ENCODE measurements at places on chromosomes 11 and 22.

DNA sequence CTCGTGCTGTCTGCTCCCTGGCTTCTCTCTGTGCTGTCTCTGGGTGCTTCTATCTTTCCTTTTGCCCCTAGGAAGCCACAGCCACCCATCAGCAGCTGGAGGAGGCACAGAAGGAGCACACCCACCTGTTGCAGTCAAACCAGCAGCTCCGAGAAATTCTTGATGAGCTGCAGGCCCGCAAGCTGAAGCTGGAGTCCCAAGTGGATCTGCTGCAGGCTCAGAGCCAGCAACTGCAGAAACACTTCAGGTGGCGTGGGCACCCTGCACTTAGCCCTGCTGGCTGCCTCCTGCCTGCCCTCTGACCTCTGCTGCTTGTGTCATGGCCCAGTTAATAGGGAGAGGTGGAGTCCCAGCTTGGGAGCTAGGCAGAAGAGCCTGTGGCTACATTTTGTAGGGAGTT, 67.8 kb downstream of the CEP164 start:
- DNase-seq = no peak

DNA sequence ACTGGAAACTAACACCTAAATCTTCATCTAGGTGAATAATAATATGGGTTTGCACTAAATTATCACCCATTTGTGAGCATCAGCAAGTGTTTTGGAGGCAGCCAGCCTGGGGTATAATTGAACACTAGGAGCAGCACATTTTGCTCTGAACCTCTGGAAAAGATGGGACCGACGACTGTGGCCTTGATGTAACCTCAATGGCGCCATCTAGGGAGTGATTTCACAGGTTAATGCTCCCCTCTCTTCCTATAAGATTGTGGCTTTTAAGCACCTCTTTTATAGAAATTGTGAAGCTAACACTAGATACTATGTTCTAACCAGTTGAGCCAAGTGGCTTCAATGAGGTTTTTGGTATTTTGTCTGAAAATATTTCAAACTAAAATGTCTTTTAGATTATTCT, 203.7 kb downstream of the NELL1 start:
- no peak for DNase-seq

DNA sequence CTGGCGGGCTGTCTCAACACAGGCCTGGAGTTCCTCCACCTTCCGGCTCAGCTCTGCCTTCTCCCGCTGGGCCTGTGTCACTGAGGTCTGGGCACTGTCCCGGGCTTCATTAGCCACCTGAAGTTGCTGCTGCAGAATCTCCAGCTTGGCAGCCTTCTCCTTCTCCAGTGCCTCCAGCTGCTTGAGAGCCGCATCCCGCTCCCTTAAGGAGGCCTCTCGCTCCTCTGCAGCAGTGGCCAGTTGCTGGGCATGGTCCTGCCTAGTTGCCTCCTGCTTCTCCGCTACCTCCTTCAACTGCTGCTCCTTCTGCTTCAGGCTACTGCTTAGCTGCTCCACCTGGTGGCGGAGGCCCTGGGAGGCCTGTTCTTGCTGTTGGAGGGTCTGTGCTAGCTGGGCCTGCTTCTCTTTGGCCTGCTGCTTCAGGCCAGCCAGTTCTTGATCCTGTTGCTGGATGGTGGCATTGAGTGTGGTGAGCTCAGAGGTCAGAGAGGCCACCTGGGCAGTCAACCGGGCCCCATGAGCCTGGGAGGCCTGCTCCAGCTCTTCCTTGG, 16.9 kb downstream of the IL18BP start:
- DNase-seq = no peak

DNA sequence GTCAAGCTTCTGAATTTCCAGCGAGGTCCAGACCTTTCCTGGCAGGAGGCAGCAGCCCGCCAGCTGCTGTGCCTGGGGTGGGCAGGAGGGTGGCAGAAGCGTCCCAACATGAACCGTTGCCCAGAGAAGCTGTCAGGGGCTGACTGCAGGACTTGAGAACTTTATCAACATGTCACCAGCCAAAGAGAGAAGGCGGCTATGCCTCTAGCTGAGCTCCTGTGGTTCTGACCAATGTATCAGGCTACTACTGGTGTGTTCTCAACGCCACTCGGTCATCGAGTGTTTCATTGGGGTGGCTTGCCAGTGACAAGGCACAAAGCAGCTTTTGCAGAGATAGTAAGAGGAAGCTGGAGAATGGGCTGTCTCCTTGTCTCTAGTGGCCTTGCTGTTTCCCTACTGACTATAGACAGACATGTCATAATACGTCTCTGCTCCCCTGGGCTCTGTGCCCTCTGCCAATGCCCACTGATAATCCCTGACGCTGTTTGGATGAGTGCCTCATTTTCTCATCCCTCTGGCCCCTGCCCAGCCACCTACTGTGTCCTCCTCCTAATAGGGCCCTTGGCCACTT, 17.6 kb upstream of the ASCC2 start:
- no peak for DNase-seq

DNA sequence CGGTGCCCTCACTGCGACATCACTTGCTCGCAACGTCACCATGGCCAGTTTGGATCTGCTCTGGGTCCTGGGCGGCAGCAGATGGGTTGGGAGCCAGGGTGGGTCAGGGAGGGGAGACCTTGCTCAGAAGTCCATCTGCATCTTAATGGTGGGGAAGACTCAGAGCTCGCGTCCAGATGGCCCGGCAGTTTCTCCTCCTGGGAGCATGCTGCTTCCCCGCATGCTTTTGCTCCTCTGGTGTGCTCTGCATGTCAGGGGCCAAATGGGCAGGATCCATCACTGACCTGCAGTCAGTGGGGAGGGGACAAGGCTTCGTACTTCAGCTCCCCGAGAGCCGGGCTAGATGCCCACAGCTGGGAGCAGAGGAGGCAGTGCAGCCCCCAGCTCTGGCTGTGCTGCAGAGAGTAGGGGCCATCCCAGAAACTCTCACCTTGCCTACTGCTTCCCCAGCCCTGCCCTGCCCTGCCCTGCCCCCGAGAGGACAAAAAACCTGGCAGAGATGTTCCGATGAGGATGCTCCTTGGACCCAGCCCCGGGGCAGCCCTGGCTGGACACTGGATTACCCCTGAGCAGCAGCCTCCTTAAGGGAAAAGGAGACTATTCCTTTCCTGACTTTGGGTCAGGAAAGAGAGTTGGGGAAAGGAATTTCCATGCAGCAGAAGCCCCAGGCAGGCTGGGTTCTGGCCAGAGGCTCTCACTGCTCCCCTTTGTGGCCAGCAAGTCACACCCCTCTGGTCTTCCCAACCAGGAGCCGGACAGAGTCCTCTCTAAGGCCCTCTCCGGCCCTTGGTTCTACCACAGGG, 149.9 kb downstream of the PKNOX2 start:
- DNase-seq = no peak

- DNase-seq = no peak
These were observed 101.9 kb upstream of the ANO3 start for GRCh38 chr11:26229981-26230380.

DNA sequence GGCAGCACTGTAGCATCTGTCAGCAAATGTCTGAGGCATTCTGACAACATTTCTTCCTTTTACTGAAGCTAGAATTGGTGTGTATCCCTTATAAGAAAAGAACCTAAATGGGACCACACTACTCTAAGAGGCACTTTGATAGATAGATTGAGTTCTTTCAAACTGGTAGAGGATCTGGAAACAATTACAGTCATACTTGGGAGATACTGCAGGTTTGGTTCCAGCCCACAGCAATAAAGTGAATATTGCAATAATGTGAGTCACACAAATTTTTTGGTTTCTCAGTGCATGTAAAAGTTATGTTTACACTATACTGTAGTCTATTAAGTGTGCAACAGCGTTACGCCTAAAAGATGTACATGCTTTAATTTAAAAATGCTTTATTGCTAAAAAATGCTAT, 96.9 kb downstream of the SBF2 start:
- no peak for DNase-seq

DNA sequence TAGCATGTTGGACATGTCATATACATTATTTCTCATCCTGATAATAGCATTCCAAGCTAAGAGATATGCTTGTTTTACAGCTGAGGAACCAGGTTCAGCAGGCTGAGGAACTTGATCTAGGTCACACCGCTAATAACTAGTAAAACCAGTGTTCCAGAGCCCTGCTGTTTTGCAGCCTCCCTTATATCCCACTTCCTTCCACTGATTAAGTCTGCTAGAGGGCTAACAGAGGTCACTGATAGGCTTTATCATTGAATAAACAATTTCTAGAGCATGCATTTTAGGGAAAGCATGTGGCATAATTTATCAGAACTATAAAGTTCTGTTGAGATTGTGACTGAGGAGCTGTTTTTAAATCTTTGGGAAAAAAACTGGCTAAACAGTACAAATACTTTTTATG, 54.0 kb downstream of the UVRAG start:
- no peak for DNase-seq

- no peak for DNase-seq
These were observed 40.9 kb upstream of the BIRC3 start for GRCh38 chr11:102276362-102276761.

DNA sequence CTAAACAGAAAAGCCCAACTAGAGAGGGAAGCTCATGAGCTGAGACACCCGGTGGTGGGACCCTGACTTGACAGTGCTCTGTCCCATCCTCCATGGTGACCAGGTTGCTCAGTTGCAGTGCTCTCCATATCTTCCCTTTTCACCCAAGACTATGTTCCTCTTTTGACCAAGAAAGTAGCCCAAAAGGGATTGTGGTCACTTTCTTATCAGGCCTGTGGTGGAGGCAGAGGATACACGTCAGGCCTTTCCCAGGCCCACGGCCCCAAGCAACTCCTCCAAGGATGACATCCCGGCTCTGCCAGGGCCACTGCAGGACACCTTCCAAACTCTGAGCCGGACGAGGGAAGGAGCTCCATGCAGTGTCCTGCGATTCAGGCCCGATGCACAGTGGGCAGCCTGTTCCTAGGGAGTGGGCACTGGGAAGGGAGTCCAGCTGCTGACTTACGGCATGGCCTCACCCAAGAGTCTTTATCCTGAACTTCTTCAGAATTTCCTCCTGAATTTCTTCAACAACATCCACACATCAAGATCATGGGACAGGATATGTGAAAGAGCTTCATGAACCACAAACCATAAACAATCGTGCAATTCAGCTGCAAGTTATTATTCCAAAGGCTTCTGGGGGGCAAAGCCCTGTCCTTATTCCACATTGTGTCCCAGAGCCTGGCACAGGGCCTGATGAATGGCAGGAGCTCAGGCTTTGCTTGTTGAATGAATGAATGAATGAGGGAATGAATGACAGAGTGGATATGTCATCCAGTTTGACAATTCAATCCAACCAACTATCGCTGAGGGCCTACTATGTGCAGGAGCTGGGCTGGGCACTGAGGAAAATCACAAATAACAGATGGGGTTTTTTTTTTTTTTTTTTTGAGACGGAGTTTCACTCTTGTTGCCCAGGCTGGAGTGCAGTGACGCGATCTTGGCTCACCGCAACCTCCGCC, 36.0 kb upstream of the MYH9 start:
- no peak for DNase-seq

- DNase-seq = no peak
These were observed 3.0 kb downstream of the SSTR3 start for GRCh38 chr22:37209140-37209845.

DNA sequence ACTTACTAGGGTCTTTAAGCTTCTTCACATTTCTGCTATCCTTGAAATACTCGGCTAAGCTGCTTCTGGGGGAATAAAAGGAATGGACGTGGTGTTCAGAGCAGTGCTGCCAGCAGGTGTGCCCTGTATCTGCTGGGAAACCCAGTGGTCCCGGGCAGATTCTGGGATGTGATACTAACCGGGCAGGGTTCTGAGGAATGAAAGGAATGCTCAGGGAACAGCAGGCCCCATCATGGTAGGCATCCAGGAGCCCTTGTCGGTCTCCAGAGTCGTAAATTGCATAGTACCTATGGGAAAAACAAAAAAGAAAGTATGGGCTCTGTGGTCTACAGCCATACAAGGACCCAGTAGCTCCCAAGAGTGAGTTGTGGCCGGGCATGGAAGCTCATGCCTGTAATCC, 4.5 kb upstream of the TMEM223 start:
- DNase-seq = no peak

GRCh38 chr11:34288492-34288891, 69.3 kb downstream of the ABTB2 start:
- no peak for DNase-seq

DNA sequence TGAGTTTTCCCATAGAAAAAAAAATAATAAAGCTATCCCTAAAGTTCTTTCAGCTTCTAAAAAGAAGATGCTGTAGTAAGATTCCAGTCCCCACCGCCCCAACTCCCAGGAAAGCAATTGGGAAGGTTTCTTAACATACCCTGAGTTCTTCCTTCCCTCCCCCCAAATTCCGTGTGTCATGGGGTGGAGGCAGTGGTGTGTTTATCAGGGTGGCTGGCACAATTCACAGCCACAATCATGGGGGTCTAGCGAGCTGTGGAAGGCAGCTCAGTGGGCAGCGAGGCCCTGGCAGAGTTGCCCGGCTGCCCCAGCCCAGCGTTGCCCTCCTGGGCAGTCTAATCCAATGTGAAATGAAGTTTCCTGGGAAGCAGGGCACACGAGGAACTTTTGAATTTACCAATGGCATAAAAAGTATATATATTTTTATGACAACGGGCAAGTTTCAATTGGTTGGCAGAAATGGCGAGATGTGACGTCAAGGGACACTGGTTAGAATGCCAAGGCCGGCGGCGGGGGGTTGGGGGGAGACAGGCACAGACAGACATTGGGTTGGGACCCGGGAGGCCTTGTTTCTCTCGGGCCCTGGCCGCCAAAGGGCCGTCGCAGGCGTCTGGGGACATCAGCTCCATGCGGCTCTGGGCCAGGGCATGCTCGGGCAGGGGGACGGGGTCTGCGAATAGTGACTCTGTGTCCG, 80.7 kb upstream of the PPARA start:
- no peak for DNase-seq

- no peak for DNase-seq
These were observed 44.0 kb downstream of the MPPED1 start for GRCh38 chr22:43455846-43456245.

- no peak for DNase-seq
These were observed 9.4 kb downstream of the LDLRAD3 start for GRCh38 chr11:35953081-35953760.

DNA sequence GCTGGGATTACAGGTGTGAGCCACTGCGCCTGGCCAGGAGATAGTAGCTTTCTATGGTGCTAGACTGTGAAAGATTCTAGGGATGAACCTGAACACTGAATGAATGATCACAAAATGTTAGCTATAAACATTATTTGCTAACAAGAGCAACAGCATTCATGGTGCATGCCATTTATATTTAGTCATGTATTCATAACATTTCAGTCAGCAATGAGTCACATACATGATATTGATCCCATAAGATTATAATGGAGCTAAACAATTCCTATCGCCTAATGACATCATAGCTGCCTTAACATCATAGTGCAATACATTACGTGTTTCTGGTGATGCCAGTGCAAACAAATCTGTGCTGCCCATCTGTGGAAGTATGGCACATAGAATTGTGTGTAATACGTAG, 164.1 kb downstream of the ARHGAP42 start:
- no peak for DNase-seq
